ENCODE measurements at places on chromosomes 16 and 17.

DNA sequence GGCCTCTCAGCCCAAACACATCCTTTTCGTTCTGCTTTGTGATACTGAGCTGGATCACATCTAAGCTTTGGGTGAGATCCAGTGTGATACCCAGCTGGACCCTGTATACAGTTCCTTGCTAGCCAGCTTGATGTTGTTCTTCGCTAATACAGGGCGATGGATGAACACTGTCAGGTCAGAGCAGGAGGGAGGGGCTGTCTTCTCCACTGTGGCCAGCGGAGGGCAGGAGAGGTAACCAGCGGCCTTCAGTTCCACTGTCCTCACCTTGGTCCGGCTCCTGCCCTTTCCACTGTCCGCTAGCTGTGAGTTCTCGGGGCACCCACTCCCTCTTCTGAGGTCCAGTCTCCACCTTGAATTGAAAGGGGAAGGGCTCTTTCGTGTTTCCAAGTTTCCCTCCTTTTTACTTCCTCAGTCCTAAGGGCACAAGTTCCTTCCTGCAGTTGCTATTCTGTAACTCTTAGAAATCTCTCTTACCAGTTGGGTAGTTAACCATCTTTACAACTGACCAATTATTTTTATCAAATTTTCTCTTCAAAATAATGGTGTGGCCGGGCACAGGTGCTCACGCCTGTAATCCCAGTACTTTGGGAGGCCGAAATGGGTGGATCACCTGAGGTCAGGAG, 3.0 kb upstream of the ZNF213 start:
- DNase-seq: peak; percentile 86

- DNase-seq: peak; percentile 93
These were observed 3.3 kb upstream of the PPP1R1B start for GRCh38 chr17:39623356-39623950.

DNA sequence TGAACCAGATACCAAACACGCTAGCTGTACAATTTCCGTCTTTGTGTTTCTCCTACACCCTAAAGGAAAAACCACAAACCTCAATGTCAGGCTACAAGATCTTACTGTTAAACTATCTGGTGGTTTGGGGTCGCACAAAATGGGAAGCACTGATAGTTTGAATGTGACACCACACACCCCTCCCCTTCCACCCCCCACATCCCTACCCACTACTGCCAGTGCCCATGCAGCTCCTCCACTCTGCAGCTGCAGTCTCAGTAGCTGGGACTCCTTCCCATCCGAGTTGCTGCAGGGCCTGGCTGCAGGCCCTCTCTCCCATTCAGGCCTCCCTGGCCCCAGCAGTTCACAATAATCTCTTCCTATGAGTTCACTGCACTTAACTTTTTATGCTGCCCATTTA, 18.4 kb downstream of the TRAP1 start:
- no peak for DNase-seq

DNA sequence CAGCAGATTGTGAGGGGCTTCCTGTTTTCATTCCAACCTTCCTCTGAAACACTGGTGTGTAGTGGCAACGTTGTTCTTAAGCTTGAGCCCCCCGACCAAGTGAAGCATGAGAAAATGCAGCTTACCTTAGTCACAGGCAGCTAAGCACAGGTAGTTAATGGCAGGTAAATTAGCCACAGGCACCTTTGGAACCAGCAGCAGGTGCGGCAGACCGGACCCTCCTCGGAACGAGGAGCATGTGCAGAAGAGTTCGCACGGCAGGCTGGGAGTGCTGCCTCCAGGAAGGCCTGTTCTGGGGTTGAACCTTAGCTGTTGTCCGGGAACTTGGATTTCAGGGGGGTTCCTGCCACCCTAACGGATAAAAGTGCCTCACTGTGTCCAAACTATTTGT, 7.2 kb upstream of the IRF8 start:
- DNase-seq: peak; percentile 67

DNA sequence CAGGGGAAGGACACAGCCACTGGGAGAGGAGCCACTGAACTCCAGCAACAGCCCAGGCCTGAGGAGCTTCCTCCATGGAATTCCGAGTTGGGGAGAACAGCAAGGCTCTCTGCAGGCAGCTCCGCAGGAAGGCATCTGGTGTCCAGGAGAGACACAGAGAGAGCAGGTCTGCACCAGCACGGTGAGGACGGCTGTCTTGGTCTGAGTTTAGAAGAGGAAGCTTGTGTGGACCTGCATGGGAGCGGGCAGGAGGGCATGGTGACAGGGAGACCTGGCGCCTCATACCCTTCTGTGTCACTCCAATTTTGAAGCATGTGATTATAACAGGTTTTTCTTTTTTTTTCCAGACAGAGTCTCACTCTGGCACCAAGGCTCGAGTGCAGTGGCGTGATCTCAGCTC, 6.4 kb downstream of the SLC38A10 start:
- no peak for DNase-seq

- DNase-seq: no peak
These were observed 105.3 kb downstream of the CYLD start for GRCh38 chr16:50847166-50847565.

- no peak for DNase-seq
These were observed 18.1 kb upstream of the DHX40 start for GRCh38 chr17:59547131-59547915.

DNA sequence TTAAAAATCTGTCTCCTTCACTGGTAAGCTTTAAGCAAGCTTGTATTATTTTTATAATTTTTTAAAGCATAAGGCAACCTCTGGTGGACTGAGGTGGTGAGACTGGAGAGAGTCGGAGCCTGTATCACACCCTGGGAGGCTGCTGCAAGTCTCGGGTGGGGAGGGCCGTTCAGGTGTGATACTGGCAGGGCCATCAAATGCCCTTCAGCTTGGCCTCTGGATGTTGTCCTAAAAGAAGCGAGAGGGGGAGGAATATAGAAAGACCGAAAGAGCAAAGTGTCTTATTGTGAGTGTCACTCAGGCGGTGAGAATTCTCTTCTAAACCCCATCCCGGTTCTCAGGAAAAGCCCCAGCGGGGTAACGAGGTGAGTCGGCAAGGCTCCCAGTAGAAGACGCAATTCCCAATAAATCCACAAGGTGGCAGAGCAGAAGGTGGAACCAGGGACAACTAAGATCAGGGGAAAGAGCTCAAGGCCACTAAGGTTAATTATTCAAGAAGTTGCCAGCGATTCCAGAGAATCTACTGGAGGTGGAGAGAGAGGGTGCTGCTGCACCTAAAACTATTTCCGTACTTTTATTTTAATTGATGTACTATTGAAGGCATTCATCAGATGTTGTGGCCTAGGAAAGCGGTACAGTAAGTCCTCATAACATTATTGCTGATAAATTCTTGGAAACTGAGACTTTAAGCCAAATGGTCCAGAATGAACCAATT, 14.1 kb downstream of the C17orf67 start:
- DNase-seq: peak; percentile 89

DNA sequence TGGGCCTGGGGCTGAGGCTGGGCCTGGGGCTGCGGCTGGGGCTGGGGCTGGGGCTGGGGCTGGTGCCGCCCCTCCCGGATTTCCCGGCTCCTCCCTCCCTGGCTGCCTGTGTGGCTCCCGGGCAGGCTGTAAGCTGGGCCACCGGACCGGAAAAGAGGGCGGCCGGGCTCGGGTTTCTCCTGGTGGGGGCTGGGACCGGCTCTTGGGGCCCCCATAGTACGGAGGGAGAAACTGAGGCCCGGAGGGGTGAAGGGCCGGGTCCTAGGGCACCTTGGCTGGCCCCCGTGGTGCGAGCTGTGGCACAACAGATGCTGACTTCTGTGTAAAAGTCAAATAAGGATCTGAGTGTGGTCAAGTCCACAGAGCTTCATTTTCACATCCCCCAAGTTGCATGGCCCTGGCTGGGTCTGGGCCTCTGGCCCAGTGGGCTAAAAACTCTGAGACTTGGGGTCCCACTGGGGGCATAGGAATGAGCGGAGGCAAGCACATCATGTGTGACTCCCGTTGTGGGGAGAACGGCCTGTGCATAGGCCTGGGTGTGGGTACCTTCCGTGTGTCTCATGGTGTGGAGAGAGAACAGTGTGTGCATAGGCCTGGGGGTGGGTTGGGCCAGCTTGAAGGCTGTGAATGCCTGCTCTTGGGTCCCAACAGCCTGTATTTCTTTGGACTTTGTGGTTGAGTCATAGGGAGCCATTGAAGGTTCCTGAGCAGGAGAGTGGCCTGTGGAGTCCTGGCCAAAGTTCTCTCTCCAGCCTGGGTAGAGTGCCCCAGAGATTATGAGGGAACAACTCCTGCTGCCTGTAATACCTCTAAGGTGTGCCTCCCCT, 123.9 kb upstream of the CIBAR2 start:
- DNase-seq: no peak

DNA sequence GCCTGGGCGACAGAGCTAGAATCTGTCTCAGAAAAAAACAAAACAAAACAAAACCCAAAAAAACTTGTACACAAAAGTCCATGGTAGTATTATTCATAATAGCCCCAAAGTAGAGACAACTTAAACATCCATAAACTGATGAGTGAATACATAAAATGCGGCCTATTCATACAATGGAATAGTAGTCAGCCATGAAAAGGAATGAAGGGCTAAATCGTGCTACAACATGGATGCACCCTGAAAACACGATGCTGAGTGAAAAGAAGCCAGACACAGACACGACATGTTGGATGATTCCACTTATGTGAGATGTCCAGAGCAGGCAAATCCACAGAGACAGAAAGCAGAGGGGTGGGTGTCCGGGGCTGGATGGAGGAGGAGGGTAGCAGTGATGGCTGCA, 12.3 kb downstream of the KCNG4 start:
- DNase-seq: no peak

DNA sequence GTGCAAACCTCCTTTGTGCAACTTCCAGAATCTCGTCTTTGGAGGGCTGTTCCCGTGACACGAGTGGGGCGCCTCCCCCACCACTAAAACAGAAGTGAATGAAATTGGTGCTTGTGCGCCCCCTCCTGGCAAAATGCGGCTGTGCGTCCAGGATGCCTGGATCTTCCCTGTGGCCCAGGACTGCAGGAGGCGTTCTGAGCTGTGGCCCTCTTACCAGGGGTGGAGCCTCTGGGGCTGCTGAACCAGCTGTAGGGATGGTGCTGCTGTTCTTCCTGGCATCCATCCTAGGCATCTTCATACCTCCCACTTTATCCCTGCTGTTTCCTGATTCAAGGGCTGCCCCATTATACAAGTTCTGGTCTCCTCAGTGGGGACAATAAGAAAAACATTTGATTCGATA, 18.5 kb upstream of the NAGLU start:
- peak; percentile 95 for DNase-seq

DNA sequence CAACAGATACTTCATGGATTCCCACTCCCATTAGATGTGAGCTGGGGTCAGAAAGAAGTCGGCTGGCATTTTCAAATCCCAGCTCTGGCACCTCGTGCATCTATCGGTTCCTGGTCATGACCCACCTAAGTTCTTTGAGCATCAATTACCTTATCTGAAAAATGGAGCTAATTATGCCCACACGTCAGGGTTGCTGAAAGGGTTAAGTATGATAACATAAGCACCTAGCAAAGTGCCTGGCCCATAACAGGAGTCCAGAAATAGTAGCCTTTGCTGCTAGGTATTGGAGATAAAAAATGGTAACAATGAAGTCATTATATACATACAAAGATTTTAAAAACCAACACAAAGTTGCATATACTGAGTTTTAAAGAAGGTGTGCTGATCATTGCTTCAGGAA, 14.1 kb upstream of the GNA13 start:
- no peak for DNase-seq

GRCh38 chr17:31680126-31680525, 178.9 kb downstream of the COPRS start:
- DNase-seq: peak; percentile 31

DNA sequence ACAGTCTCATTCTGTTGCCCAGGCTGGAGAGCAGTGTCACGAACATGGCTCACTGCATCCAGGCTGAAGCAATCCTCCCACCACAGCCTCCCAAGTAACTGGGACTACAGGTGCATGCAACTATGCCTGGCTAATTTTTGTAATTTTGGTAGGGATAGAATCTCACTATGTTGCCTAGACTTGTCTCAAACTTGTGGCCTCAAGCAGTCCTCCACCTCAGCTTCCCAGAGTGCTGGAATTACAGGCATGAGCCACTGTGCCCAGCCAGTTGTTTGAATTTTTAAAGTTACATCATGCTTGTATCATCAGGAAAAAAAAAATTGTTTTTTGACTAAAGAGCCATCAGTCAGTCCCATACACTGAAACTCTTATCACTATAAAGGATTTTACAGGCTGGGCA, 17.1 kb upstream of the VPS4A start:
- no peak for DNase-seq

GRCh38 chr16:78780808-78781207, 681.4 kb downstream of the WWOX start:
- DNase-seq: no peak

- no peak for DNase-seq
These were observed 11.3 kb upstream of the CHST6 start for GRCh38 chr16:75506574-75506973.

GRCh38 chr16:2910441-2910969, 1.2 kb upstream of the FLYWCH1 start:
- no peak for DNase-seq

GRCh38 chr17:57875290-57876022, 25.6 kb upstream of the MRPS23 start:
- peak; percentile 100 for DNase-seq

DNA sequence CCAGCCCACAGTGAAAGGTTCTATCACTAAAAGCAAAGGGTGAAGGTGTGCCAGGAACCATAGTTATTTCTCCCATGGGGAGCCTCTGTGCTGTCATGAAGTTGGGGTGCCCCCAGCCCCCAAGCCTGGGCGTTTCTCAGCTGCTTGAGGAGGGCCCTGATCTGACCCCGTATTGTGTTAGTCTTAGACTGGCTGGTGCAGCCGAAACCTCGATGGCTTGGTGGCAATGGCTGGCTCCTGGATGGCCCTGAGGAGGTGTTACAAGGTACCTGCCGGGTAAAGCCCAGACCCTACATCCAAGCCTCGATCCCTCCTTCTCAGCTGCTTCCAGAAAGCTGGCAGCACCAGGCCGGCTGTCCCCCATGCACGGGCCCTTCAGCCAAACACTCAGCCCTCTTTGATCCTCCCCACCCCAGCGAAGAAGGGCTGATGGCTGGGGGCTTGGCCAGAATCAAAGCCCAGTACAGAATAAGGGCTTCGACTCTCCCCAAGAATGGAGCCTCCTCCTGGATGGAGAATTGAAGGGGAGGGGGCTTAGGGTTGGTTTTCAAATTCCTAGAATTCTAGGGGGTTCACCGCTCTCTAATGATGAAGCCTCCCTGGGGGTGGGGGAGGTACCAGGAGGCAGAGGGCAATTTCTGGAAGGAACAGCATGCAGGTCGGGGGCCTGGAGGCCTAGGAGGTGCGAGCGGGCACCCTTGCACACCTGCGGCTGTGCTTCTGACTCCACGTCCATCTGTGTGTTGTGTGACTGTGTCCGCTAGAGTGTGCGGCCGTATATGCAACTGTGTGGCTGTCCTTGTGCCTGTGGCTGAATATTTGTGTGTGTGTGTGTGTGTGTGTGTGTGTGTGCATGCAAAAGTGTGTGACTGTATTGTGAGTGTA, 23.7 kb downstream of the WFDC1 start:
- DNase-seq: no peak

Measured in islet precursor cell (in vitro differentiated cells).